Activated naive CD8-positive, alpha-beta T cell treated with anti-CD3 and anti-CD28 coated beads, Interleukin-2, amount 50 U/mL, for 24 hours (primary cell): ENCODE measurements at places on chromosomes 2 and 18.
A peak's percentile ranks its signal among the peaks of the same experiment; 100 is the strongest.

DNA sequence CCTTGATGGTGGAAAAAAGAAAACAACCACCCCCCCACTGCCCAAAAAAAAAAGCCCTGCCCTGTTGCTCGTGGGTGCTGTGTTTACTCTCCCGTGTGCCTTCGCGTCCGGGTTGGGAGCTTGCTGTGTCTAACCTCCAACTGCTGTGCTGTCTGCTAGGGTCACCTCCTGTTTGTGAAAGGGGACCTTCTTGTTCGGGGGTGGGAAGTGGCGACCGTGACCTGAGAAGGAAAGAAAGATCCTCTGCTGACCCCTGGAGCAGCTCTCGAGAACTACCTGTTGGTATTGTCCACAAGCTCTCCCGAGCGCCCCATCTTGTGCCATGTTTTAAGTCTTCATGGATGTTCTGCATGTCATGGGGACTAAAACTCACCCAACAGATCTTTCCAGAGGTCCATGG, 28.0 kb downstream of the MAL start:
- peak; percentile 44 for DNase-seq

DNA sequence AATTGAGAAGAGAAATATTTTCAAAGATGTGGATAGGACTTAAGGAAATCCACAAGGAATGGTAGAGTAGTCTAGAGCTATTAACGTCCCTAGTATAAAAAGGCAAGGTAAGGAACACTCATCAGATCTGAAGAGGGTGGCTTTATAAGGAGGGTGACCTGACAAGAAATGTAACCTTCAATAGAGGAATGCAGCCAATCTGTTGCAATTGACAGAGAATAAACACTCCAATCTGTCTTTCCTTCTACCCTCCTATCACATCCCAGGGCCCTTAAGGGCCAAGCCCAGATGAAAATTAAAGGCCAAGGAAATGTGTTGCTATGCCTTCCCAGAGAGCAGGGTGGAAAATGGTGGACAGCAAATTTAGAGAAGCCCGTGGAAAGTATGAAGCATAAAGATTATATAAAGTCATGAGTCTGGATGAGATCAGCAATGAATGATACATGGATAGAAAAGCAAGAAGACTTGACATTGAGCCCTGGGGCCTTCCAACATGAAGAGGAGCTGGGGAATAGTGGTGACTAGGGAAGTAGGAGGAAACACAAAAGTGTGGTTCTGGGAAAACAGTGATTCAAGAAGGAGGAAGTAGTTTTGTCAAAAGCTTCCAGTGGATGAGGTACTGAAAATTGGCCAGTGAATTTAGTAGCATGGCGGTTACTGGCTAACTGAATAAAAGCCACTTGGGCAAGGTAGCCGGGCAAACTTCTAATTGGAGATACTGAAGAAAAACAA, 270.6 kb upstream of the TANK start:
- DNase-seq, result no peak

- DNase-seq, result no peak
These were observed 426.4 kb upstream of the ID2 start for GRCh38 chr2:8255448-8255800.

DNA sequence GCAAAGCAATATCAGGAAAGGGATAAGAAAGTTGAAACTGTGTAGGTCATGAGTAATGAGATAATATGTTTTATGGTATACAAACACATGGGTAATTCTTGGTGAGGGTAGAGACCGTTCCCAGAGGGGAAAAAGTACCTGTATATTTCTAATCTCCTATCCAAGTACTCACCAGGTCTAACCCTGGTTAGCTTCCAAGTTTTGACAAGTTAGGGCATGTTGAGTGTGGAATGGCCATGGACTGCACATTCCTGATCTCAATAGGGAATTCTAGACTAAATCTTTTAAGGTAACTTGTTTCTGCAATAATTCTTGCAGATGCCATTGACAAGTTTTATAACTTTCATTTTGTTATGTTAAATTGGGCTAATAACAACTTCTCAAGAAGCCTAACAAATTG, 216.6 kb downstream of the SPAG16 start:
- DNase-seq, result no peak

DNA sequence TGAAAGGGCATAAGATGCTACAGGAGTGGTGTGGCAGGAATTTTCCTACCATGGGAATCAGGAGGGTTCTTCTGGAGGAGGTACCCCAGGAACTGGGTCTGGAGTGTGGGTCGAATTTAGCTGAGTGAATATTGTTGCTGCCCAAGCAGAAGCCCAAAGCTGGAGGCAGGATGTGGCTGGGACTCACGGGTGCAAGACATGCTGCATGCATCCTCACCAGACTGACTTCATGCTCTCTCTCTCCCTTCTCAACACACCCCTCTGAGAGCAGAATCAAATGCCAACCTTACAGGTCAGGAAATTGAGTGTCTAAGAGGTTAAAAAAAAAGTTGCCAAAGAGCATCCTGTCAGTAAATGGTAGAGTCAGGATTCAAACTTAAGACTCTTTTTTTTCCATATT, 78.8 kb upstream of the TTC39C start:
- no peak for DNase-seq

GRCh38 chr2:197358931-197359330, 48.4 kb upstream of the ANKRD44 start:
- DNase-seq, result no peak

DNA sequence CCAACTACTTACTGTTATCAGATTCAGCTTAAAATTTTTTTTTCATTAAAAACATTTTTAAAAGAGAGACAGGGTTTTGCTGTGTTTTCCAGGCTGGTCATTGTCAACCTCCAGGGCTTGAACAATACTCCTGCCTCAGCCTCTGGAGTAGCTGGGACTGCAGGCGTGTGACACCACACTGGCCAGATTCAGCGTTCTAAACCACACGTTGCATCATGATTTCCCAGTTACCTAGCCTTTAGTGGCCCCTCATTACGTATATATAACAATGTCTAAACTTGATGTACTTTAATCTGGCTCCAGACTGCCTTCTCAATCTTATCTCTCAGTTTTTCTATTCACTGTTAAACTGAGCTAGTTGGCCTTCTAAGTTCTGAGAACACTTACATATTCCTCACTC, 89.6 kb downstream of the COMMD1 start:
- no peak for DNase-seq

DNA sequence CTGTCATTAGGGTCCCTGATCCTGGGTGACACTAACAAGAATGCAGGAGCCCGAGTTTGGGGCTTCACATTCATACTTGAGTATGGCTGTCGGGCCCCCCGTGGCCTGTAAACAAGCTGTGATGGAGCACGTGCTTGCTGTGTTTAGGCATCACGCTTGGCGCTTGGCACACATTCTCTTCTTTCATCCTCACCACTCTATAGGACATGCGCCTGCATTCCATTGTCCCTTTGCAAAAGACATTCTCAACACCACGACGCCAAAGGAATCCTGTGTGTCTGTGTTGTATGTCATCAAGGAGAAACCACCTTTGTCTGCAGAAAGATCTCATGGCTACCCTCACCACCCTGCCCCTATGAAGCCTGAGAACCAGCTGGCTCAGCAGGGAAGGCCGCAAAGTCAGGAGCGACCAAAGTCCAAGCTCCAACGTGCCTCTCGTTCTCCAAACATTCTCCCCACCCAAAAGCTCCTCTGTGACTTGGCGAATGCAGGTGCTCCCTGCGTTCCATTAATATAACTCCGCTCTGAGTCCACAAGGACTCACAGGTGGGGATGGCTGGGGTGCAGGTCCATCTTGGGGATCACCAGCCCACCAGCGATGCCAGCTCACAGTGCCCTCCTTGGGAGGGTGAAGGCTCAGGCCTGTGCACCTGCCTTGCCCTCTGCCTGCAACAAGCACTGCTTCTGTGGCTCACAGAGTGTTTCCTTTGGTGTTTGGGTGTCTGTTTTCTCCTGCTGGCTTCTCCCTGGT, 6.2 kb upstream of the PER2 start:
- no peak for DNase-seq
